ENCODE measurements at places on chromosomes 16 and 17. TPM values are rescaled to one million over a fixed set of nuclear protein-coding genes. Genes with fewer than 3 reads are reported as not detected.

Gene KREMEN2
- total RNA-seq, result not detected

Gene PLA2G10
- total RNA-seq, result not detected

DNA sequence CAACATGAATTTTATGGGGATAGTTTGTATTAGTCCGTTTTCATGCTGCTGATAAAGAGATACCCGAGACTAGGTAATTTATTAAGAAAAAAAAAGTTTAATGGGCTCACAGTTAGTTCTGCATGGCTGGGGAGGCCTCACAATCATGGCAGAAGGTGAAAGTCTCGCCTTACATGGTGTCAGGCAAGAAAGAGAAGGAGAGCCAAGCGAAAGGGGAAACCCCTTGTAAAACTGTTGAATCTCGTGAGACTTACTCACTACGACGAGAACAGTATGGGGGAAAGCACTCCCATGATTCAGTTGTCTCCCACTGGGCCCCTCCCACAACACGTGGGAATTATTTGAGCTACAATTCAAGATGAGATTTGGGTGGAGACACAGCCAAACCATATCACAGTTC, 181.5 kb downstream of the PRKCA start:
- DNase-seq, result no peak

DNA sequence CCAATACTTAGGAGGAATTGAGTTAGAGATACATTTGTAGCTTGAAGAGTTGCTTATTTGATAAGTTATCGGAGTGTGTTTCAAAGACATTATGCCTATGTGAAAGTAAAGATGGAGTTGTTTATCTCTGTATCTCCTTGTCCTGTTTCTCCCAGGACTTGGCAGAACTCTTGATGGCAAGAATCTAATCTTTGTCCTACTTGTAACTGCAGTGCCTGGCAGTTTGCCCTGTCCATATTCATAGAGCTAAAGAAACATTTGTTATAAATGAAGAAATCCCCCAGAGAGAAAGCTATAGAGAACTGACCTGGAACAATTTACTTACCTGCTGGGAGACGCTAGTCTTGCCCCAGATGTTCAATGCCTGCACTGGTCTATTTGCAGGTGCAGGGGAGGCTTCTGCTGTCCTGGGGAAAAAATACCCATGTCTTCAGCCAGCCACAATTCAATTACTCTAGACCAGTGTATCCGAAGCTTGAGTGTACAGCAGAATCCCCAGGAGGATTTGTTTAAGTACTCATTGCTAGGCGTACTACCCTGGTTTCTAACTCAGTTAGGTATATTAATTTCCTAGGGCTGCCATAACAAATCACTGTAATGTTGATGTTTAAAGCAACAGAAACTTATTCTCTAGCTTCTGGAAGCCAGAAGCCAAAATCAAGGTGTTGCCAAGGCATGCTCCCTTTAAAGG, 410.0 kb upstream of the HSBP1 start:
- no peak for DNase-seq

- no peak for DNase-seq
These were observed 1.1 kb downstream of the CREBBP start for GRCh38 chr16:3879258-3879886.

- DNase-seq, result no peak
These were observed 85.3 kb upstream of the FOXF1 start for GRCh38 chr16:86424985-86425384.

Gene HAGHL
- 3.0 TPM for total RNA-seq

Gene CUEDC1
- total RNA-seq, result 4.2 TPM

DNA sequence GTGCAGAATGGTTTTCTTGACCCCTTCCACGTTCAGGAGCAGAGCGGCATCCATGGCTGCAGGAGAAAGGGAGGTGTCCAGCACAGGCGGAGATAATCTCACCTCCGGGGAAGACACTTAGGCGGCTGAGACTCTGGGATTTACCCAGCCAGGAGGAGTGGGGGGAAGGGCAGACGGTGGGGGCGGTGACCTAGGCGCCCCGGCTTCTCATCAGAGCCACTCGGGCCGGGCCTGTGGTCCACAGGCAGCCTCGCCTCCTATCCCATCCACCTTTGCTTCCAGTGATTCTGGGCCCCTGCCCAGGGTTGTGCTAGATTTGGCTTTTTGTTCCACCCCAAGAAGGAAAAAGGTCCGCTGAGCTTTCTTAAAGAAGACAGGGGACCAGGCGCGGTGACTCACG, at the start of gene AIPL1:
AIPL1 (minus strand) TSS at position 71 of the 400 bp plus-strand sequence; CDS start at position 54, 17 bp downstream.
- no peak for DNase-seq

- no peak for DNase-seq
These were observed 4.5 kb upstream of the TSPOAP1 start for GRCh38 chr17:58332778-58333735.

- DNase-seq, result peak; percentile 31
These were observed 4.8 kb upstream of the C1QL1 start for GRCh38 chr17:44972953-44973352.

GRCh38 chr17:28907709-28908475, 5.0 kb upstream of the DHRS13 start:
- DNase-seq, result peak; percentile 41

Gene TP53TG3
- total RNA-seq, result not detected

Gene UMOD
- not detected for total RNA-seq

Gene KRT15
- total RNA-seq, result 3.6 TPM

Gene TCAP
- total RNA-seq, result under 0.01 TPM

GRCh38 chr17:61467416-61468262, 15.4 kb downstream of the TBX4 start:
- DNase-seq, result peak; percentile 52

DNA sequence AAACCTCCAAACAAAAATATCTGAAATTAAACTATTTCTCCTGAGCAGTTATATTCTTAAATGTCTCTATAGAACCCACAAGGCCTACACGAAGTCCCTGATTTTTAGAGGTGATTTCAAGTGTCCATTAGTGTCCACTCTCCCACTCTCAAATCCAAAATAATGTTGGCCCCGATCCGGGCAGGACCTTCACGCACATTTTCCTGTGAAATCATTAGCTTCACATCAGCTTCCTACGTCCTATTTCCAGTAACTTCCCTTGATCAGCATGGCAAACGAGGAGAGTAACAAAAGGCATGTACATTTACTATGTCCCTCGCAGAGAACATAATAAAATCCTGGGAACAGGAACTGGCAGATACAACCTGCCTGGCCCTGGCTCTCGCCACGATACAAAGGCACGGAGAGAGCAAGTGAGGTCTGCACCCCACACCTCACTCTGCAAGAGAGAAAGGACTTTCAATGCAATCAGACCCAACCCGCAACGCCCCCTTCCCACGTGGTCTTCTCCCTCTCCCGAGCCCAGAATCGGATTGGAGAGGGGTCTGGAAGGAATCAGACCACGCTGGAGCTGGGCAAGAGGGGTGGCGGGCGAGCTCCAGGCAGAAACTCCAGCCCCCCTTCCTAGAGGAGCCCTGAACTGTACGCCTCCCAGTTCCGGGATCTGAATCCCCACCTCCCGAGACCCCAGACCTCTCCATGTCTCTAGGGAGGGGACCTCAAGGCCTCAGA, 17.5 kb upstream of the C17orf78 start:
- peak; percentile 44 for DNase-seq

DNA sequence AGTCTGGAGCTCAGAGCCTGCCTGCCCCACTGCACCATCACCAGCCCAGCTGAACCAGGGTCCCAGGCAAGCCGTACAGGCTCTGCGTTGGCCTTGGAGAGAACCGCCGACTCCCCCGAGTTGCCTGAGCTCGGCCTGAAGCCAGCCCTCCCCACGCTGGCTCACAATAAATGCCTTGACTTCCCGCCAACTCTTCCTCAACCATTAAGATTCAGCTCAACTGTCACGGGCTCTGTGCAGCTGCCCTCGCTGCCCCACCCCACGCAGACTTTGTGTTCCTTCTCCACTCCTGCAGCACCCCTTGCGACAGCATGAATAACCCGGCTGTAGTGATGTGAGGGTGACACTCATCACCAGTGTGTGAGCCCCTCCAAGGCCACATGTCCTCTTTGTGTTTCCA, 4.8 kb upstream of the QPRT start:
- DNase-seq, result peak; percentile 40

Gene GPATCH8
- 13.3 TPM for total RNA-seq

Gene ELMO3
- 0.28 TPM for total RNA-seq

GRCh38 chr17:50087246-50087911, 7.8 kb upstream of the PDK2 start:
- DNase-seq, result peak; percentile 72

Gene KCNG4
- total RNA-seq, result not detected

Gene CSF3
- total RNA-seq, result not detected

Gene PERCC1
- not detected for total RNA-seq

Gene EVPL
- total RNA-seq, result not detected

Gene HS3ST4
- not detected for total RNA-seq

GRCh38 chr16:55557186-55557585, 9.3 kb upstream of the CAPNS2 start:
- no peak for DNase-seq

- DNase-seq, result no peak
These were observed 189.9 kb downstream of the NTN1 start for GRCh38 chr17:9211133-9211765.

Gene RGS9
- 1.4 TPM for total RNA-seq

Gene LAT
- total RNA-seq, result not detected
